ENCODE measurements at places on chromosomes 7 and 10.

- no peak for DNase-seq
These were observed 30.3 kb downstream of the TRDMT1 start for GRCh38 chr10:17171141-17171641.

GRCh38 chr10:22461891-22462290 is 116.6 kb downstream of the SPAG6 start:
- DNase-seq: no peak

GRCh38 chr10:28761084-28761846 is 83.9 kb downstream of the BAMBI start:
- no peak for DNase-seq

- no peak for DNase-seq
These were observed 169.4 kb downstream of the KIAA1217 start for GRCh38 chr10:24378126-24378920.

- no peak for DNase-seq
These were observed 5.5 kb upstream of the OPN4 start for GRCh38 chr10:86648704-86649427.

DNA sequence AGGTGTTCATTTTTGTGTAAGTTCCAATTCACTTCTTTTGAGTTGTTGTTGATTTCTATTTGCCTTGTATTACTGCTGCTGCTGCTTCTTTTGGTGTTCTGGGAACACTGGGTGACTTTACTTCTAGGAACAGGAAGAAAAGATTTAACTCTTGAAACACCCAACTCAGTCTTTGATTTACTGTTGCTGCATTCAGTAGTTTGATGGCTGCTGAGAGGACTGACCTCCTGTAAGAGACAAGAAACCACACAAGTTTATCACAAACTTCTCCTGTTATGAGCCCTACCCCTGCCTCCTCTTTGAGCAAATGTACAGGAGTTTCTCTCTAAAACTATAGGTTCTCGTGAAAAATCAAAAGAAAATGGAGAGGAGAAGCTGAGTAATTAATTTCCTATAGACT is 161.7 kb downstream of the CTTNBP2 start:
- DNase-seq: no peak

DNA sequence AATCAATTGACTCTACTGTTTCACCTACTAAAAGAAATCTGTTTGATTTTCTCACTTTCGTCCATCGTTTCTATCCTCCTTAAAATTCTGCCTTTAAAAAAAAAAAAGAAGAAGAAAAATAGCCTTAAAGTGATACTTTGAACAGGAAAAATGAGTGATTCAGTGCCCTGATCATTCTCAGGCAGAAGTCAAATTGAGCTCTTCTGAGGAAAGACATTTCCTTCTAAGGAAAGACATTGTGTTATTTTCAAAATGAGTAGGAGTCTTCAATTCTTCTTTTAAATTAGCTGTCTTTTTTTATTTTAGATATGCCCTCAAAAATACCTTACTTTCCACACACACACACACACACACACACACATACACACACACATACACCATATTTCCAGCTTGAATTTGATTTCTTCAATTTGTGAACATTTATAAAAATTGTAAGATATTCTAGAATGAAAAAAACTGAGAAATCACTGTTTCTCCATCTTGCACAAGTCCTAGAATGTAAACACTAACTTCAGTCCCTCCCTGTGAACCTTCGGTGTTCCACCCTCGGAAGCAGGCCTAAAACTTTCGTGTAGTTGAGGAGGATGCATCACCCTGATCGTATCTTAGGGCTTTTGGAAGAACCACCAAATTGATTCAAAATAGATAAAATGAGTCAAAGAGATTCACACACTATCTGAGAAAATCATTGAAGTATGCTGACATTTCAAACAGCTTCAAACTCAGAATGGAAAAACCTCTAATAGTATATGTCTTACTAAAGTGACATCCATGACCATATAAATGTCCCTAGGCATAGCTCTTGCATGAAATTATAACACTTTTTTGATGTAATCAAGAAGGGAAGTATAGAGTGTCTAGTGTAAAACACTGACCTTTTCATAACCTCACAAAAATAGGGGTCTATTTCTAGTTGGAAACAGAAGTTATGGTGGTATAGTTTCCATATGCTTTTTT is 270.8 kb downstream of the GATA3 start:
- no peak for DNase-seq

DNA sequence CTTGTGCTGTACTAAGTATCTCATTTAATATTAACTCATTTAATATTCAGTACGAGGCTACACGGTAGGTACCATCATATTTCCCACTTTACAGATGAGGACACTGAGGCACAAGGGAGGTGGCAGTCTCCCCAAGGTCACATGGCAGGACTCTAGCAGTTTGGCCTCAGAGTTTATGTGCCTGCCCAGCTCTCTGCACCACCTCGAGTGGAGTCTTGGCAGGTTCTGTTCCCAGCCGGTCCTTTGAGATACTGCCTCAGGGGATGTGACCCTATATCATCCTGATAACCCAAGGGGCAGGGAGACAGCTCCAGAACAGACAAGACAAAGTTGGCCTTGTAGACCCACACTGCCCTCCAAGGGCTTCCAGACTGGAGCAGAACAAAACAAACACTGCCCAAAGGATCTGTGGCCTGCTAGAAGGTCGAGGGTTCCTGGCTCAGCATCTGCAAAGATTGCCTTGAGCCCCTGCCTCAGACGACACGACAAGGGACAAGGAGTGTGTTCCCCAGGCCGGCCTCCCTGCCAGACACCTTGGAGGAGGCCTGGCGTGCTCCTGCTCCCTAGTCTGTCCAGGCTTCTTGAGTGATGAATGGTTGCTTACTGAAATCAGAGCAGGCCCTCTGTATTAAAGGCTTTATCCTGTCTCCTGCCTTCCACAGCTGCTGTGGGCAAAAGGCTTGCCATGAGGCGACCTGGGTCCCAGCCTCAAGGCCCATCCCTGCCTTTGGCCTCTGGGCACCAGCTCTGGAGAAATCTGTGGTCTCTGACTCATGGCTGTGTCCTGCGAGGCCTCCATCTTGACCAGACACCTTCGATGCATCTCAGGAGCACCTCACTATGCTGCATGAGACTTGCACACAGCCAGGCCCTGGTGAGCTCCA is 3.9 kb upstream of the PWWP2B start:
- DNase-seq: no peak

- no peak for DNase-seq
These were observed 60.9 kb upstream of the ADRB1 start for GRCh38 chr10:113982769-113983168.

DNA sequence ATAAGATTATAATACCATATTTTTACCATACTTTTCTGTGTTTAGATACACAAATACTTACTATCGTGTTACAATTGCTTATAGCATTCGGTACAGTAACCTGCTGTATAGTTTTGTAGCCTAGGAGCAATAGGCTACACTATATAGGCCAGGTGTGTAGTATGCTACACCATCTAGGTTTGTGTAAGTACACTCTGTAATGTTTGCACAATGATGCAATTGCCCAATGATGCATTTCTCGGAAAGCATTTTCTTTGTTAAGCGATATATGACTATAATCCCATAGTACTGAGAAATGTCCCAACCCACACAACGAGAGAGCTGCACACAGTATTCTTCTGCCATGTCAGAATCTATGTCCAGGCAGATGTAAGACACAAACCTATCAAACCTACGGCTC is 160.0 kb downstream of the NEBL start:
- no peak for DNase-seq

GRCh38 chr7:55158541-55159382 is 139.9 kb downstream of the EGFR start:
- no peak for DNase-seq

DNA sequence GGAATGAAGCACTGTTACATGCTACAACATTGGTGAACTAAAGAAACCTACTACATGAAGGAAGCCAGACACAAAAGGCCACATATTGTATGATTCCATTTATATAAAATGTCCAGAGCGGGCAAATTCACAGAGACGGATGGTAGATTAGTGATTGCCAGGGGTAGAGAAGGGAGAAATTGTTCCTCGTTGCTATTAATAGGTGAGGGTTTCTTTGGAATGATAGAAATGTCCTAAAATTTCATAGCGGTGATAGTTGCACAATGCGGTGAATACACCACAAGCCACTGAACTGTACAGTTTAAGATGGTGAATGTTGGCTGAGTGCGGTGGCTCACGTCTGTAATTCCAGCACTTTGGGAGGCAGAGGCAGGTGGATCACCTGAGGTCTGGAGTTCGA is 29.0 kb downstream of the DENND2A start:
- no peak for DNase-seq

All from activated T-cell treated with anti-CD3 and anti-CD28 coated beads, Interleukin-2, amount 50 U/mL, for 1 hour (primary cell).